ENCODE measurements at places on chromosomes 12 and 14. TPM values are rescaled to one million over a fixed set of nuclear protein-coding genes. Genes with fewer than 3 reads are reported as not detected.

- peak; percentile 69 for DNase-seq
Measured at GRCh38 chr12:131011165-131012079, 57.7 kb downstream of the ADGRD1 start.

DNA sequence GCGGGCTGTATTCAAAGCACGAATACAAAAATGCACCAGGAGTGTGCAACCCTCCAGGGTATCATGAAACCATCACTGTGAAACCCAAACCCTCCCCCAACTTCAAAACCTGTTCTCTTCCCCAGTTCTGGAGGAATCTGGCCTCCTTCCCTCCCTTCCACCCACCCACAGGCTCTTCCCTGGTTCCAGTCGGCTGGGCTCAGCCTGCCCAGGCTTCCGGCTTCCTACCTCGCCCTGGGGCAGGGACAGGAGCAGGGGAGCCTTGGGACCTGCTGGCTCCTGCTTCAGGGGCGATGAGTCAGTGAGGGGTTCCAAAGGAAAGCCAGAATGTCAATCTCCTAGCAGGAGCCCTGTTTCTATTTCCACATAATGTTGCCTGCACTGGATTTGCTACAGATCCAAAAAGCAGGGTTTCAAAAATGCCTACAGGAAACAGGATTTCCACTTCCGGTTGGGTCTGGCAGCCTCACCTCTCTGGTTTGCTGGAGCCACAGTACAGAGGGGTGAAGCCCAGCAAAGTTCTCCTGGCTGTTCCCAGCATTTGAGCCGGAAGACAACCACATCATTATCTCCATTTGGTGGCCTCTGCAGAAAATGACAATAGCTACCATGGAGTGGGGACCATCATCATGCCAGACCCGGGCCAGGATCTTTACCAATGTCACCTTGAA is 278.3 kb downstream of the DPF3 start:
- no peak for DNase-seq

DNA sequence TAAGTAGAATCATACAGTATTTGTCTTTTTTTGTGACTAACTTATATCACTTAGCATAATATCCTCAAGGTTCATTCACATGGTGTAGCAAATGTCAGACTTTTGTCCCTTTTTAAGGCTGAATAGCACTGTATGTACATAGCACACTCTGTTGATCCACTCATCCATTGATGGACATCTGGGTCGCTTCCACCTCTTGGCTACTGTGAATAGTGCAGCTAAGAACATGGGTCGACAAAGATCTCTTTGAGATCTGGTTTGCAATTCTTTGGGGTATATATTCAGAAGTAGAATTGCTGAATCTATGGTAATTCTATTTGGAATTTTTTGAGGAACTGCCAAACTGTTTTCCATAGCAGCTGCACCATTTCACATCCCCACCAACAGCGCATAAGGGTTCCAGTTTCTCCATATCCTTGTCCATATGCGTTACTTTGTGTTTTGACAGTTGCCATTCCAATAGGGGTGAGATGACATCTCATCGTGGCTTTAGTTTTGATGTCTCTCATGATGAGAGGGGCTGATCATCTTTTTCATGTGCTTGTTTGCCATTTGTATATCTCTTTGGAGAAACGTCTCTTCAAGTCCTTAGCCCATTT is 73.9 kb downstream of the GLRX5 start:
- no peak for DNase-seq

- no peak for DNase-seq
Measured at GRCh38 chr12:77630344-77630743, 200.3 kb upstream of the NAV3 start.

Gene PMCH
- total RNA-seq: not detected

DNA sequence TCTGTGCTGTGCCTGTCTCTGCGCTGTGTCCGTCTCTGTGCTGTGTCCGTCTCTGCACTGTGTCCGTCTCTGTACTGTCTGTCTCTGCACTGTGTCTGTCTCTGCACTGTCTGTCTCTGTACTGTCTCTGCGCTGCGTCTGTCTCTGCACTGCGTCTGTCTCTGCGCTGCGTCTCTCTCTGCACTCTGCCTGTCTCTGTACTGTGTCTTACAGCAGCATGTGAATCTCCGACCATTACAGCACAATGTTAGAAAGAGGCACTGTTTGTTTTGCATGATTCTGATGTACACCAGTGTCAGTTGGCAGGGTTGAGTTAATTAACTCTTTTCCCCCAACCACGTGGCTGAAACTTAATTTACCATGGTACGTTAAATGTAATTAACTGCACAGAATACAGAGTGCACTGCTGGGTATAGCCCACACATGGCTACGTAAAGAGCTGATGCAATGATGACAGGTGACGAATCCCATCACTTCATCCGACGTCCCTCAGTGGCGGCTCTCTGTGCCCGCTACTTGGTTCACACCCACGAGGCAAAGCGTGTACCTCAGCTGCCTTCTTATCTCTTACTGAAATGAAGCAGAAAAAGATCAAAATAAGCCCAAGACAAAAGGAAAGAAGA is 127.7 kb upstream of the SFSWAP start:
- no peak for DNase-seq

Gene FGF6
- not detected for total RNA-seq

Gene MYF6
- not detected for total RNA-seq

DNA sequence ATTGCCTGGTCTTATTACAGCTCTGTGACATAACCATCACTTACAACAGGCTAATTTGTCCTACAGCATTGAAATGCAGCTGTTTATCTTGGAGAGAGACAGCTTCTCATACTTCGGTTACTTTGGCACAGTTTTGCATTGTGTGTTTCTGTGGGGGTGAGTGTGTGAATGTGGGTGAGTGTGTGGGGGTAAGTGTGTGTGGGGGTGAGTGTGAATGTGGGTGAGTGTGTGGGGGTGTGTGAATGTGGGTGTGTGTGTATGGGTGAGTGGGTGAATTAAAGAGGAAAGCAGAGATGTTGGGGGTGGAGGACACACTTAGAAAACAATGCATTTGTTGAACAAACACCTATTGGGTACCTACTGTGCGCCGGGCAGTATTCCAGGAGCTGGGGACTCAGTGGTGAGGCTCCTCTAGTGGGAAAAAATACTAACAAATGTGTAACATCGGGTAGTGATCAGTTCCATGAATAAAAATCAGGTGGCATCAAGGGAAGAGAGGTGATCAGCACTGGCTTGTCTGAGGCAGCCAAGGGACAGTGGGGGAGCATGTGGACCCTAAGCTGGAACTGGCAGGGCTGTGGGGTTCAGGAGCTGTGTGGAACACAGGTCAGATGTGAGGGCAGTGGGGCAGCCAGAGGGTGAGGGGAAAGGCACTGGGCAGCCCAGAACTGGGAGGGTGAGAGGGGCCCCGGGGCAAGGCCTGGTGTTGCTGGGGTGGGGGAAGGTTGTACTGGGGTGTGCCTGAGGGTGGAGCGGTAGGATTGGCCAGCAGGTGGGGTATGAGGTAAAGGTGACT is 44.1 kb upstream of the AMN start:
- no peak for DNase-seq

- DNase-seq: peak; percentile 30
Measured at GRCh38 chr14:20679907-20680306, 4.5 kb upstream of the RNASE4 start.

DNA sequence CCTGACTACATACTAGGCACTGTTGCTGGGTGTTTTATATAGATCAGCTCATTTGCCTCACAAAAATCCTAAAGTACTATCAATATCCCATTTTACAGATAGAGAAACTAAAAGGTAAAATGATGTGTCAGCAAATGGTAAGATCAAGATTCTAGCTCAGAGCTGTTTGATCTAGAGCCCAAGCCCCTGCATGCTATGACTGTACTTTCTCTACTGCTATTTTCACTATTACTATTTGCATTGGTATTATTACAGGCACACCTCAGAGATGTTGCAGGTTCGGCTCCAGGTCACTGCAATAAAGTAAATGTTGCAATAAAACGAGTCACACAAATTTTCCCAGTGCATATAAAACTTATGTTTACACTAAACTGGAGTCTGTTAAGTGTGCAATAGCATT is 10.9 kb downstream of the ISCU start:
- DNase-seq: no peak

Measured in left cardiac atrium (tissue), 4 donors.